Smooth muscle cell of the pulmonary artery (primary cell): ENCODE measurements at places on chromosomes 4 and X. TPM values are rescaled to one million over a fixed set of nuclear protein-coding genes. Genes with fewer than 3 reads are reported as not detected.

Gene KLHL34
- not detected in 2 replicates for total RNA-seq

Gene NPY2R
- total RNA-seq: 0.76 and 27.4 TPM in 2 replicates

Gene LAGE3
- 16.6 and 20.3 TPM in 2 replicates for total RNA-seq

Gene CRLF2
- not detected in 2 replicates for total RNA-seq

Gene EXOC1L
- not detected in 2 replicates for total RNA-seq

Gene FATE1
- total RNA-seq: not detected in 2 replicates
